ENCODE measurements at places on chromosomes 16 and 17. TPM values are rescaled to one million over a fixed set of nuclear protein-coding genes. Genes with fewer than 3 reads are reported as not detected.

- no peak for DNase-seq
Observed at GRCh38 chr17:64328036-64328858, 62.4 kb downstream of the PECAM1 start.

GRCh38 chr17:75995385-75995925, 5.2 kb upstream of the CDK3 start:
- DNase-seq, result no peak

- no peak for DNase-seq
Observed at GRCh38 chr17:76612977-76613851, 27.6 kb upstream of the ST6GALNAC2 start.

DNA sequence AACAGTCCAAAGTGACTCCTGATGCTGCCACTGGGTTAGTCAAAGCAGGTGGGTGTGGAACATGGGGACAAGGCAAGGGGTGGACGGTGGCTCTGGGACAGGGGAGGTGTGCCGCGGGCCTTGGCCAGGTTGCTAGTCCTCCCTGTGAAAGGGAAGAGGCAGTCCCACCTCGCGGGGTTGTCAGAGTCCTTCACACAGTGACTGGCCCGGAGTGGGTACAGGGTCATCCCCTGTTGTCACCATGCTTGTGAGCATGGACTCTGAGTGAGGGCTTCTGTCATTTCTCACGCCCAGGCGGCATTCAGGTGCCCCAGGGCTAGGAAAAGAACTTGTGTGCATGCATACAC, 3.1 kb upstream of the ZNF469 start:
- DNase-seq, result no peak

- no peak for DNase-seq
Observed at GRCh38 chr16:14337303-14338191, 266.4 kb downstream of the MRTFB start.

CLDN9 gene
- total RNA-seq, result not detected

CHD9NB gene
- 1.8 TPM for total RNA-seq

TMED6 gene
- not detected for total RNA-seq

Measured in LHCN-M2 (cell line).